SJSA1 (cell line): ENCODE measurements at places on chromosomes 5 and 9.

GRCh38 chr9:97638666-97639065 lies 5.0 kb downstream of the NCBP1 start:
- no peak for DNase-seq

DNA sequence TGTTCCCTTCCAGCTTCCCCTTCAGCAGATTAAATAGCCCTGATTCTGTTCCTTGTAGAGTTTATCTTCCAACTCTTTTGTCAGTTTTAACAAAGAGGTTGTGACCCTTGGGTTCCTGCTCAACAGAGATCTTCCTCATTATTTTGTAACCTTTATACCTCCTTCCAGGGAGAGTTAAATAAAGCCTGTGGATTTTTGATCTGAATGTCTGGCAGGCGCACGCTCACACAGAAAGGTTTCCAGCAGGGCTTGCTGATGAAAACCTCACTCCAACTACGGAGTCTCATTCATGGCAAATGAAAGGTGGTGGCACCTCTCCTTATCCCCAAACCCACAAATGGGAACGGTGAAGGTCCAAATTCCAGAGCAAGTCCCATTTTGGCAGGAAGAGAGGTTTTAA lies 129.0 kb downstream of the SREK1 start:
- DNase-seq: no peak

- DNase-seq: no peak
These were observed 39.0 kb upstream of the POC5 start for GRCh38 chr5:75756211-75756610.

DNA sequence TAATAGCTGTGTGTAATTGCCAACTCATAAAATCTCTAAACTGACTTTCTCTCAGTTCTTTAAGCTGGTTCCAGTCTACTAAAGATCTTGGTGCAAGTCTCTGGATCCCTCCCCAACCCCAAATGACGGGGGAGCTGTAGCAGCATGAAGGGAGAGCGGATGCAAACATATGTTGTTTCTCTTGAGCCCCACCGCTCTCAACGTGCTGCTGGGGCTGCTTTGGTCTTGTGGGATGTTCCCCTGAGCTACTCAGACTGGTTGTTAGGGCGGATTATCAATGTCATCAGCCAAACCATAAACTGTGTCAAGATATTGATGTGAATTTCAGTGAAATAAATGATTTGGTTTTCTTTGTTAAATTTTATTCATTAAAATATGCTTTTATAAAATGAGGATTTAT lies 40.9 kb upstream of the APC start:
- no peak for DNase-seq

DNA sequence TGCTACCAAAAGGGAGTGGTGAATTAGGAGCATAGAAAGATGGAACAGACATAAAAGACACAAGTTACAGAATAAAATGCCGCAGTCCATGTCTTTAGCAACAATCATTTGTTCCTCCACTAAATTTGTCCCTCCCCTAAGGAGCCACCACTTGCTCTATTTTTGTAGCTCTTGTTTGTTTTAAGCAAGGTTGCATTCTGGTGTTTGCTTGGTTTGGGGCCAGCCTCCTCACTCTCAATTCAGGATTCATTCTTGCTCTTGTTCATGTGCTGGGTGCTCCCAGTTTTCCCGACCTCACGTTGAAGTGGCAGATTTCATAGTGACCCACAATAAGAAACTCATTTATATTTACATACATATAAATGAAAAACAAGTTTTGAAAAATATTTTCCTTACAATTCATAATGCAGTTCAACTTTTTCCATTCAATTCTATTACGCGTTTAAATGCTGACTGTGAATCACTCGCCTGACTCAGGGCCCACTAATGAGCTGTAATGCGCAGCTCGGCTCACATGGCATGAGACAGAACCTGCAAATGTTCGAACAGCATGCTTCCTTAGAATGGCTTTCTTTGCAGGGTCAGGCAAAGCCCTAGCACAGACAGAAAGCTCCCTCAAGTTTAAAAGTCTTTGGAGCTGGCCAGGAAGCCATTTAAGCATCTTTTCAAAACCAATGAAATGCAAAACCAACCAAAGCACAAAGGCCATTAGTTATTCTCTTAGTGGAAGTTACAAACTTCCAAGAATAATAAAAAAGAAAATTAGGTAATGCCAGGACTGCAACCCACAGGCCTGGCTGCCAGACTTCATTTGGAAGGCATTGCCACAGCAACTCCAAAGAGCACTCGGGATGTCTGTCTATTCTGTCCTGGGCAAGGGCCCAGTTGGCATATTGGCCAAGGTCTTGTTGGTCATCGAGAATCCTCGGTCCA lies 41.7 kb downstream of the RETREG1 start:
- DNase-seq: peak; percentile 21

- no peak for DNase-seq
These were observed 142.2 kb upstream of the TRIM32 start for GRCh38 chr9:116544896-116545295.

DNA sequence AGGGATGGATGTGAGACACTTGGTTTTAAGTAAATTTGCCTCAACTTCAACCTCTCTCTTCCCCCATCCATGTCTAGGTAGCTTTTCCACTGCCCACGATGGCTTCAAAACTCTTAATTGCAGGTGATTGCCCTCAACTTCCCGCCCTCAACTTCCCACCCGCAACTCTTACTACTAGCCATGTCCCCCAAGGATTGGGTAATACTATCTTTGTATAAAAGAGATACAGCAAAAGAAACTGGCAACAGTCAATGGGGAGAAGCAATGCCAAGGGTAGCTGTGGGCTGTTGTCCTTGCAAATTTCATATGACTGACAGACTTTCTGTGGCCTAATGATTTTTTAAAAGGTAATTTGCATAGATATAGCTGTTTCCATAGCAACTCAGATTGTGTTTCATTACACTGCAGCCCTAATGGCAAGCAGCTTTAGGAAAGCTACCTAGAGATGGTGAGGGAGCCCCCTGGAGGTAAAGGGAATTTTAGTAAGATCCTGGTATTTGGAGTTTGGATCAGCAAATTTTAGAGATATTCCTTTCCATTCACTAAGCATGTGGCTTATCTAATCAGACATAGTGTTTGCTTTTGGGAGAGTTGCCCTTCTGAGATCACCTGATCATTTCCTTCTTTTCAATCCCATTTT lies 421.5 kb upstream of the DAP start:
- DNase-seq: no peak

DNA sequence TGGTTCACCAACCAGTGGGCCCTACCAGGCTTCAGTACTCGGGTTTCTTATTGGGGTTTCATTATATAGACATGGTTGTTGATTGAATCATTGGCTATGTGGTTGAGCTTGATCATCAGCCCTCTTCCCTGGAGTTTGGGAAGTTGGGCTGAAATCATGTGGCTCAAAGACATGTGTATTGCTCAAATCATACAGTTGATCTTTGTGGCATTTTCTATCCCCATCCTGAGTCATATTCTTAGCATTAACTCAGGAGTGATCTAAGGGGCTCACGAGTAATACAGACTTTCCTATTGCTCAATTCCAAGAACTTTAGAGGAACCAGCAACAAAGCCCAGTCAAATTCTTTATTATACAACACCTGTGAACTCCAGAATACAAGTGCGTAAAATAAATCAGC lies 66.2 kb downstream of the SMC5 start:
- DNase-seq: no peak

GRCh38 chr9:129351058-129351641 lies 173.1 kb upstream of the IER5L start:
- no peak for DNase-seq

- DNase-seq: no peak
These were observed 334.0 kb upstream of the NUDT12 start for GRCh38 chr5:103896593-103896992.

DNA sequence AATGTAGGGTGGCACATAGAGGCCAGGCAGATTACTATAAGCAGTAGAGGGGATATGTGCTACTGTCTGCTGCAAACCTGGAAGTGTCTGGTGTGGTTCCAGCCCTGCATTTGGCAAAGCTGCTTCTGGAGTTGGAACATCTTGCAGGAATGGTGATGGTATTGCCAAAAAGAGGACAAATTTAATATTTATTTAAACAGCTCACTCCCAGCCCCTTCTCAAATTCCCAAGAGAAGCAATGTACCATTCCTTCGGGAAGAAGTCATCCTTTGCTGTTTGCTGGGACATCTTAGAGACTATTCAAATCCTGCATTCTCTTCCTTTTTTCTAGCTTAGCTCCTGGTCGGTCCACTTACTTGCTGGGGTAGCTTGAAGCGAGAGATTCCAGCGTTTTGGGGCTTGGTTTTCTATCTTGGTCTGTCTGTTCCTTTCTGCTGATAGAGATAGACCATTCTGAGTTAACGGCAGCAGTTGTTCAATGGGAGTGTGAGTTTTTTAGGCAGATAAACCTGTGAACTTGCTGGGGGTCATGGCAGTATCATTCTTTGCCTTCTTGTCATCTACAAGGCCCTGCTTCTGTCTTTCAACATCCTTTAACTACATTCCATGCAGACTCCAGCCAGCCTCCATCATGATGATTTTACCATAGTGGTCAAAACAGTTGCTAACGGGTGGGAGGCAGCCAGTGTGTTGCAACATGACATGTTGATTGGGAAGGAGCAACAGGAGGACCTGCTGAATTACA lies 69.9 kb downstream of the RCL1 start:
- DNase-seq: no peak

GRCh38 chr9:33437898-33438297 lies 9.5 kb downstream of the AQP3 start:
- no peak for DNase-seq

DNA sequence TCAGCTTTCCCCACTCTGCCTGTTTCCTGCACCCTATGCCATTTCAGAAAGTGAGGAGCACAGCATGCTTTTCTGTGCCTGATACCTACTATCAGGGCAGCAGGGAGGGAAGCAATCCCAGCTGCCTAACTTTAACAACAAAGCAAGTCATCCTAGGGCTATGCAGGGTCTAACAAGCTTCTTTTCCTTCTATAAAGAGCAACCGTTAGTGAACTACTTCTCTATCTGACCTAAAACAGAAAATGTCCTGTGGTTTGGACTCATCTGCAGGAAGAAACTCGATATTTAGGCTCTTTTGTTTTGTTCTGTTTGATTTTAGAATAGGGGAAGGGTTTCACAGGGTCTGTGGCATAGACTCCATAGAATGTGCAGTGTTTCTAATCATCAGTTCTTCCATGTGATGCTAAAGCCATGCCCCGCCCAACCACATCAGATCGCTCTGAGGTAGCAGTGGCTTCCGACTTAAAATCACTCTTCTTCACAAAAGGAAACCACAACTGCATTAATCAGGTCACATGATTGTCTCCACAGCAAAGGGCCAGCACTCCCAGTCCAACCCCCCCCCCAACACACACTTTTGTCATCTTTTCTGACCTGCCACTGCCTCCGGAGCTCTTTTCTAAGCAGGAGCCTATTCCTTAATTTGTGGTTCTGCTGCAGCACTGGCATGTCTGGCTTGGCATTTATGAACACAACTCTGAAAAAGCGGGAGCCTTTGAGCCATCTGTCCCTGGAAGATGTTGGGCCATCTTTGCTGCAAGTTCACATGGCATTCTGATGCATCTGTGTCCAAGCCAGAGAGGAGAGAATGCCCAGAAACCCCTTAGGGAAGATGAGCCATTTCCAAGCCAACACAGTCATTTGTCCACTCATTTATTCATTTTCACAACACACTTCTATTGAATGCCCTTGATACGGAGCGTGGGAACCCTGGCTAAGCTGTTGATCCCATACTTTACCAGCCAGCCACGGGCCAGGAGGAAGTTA lies 71.6 kb downstream of the CFAP90 start:
- no peak for DNase-seq

- peak; percentile 94 for DNase-seq
These were observed 115.7 kb downstream of the UGCG start for GRCh38 chr9:112012026-112012902.
